ENCODE measurements at places on chromosomes 6 and 20.

GRCh38 chr20:2114127-2114959 is 12.7 kb downstream of the STK35 start:
- no peak for DNase-seq

DNA sequence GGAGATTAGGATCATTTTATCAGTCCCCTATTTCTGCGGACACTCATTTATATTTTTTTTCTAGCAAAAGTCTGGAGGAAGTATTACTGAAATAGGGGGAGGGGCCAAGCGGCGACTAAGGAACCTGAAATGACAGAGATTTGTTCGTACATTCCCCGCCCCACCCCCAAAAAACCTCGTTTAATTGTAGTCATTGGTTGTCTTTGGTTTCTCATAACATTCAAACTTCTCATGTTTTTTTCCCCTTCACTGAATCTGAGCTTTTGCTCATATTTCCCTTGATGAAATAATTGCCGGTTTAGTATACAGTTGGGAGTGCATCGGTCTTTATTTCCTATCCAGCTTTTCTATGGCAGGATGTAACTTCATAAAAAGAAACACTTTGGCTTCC is 768 bp upstream of the FYN start:
- DNase-seq: peak; percentile 31

- no peak for DNase-seq
Observed at GRCh38 chr6:5394280-5394679, 133.0 kb downstream of the FARS2 start.

DNA sequence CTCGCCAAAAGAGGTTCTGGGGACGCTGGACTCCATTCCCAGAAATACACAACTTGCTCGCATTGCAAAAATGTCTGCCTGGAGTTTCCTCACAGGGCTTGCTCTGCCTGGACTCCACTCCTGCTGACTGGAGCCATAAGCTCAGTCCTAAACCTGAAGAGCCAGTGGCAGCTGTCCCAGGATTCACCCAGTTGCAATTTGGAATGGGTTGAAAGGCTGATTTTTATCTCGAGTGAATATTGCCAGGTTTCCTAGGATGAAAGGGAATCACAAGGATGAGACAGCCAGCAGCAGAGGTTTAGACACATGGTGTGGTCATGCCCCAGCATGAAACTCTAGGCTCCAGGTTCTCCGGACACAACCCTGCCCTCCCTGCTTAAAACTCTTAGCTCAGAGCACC is 223.3 kb downstream of the BMP7 start:
- DNase-seq: no peak

DNA sequence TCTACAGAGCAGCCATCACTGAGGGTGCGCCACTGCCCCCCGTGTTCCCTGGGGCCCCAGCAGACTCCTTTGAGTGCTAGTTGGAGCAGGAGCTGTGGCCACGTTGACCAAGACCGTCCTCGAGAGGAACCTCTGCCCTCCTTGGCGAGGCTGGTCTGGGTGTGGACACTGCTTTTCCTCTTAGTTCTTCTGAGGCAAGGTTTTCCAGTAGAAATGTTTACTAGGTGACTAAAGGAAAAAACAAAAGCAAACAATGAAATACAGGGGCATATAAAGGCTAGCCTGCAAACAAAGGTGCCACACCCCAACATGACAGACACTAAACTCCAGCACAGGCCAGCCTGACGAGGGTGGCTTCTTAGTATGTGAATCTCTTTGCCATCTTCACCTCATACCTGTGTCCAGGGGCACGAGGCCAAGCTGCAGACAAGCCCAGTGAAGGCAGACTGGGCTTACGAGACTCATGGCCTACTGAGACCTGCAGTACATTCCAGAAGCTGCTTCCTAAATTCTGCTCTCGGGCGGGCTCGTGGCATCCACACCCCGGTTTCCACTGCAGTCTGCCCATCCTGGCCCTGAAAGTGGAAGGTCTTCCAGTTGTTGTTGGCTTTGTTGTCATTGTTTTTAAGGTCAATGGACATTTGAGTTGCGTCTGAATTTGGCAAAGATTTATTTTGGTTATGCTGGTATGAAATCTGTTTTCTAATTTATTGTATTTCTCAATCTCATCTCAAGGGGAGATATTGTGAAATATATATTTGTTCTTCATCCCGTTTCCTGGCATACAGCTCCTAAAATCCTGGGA is 39.2 kb downstream of the FAM50B start:
- DNase-seq: no peak

GRCh38 chr20:20930500-20930899 is 175.7 kb downstream of the LINC00237 start:
- no peak for DNase-seq

DNA sequence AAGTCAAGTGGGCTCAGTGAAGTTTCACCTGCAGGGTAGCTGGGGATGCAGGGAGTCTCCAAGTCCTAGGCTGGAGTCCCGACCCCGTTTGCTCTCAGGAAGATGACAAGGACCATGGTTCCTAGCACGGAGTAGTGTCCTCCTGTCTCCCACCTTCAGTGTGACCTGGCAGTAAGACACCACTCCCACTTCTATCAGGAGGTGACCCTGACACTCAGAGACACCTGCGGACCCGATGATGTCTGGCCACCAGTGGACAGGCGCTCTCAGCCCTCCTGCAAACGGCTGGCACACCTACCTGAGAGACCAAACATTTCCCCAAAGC is 1.1 kb downstream of the SOD2 start:
- DNase-seq: no peak

- no peak for DNase-seq
Observed at GRCh38 chr6:107657755-107658461, 166.2 kb downstream of the SCML4 start.

DNA sequence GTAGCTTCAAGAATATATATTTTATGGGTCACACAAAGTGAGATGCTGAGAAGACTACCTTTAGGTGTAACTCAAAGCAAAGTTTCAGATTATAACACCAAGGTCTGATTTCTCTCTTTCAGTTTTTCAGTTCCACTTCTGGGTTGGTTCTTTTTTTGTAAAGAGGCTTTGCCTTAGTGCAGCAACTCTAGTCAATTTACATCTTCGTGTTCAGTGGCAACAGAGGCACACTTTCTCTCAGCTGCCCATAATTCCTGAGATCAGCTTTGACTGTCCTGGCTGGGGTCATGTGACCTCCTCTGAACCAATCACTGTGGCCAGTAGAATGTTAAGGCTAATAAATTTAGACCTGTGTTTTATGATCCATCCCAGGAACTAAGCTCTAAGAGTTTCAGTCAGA is 120.2 kb downstream of the TINAG start:
- no peak for DNase-seq

DNA sequence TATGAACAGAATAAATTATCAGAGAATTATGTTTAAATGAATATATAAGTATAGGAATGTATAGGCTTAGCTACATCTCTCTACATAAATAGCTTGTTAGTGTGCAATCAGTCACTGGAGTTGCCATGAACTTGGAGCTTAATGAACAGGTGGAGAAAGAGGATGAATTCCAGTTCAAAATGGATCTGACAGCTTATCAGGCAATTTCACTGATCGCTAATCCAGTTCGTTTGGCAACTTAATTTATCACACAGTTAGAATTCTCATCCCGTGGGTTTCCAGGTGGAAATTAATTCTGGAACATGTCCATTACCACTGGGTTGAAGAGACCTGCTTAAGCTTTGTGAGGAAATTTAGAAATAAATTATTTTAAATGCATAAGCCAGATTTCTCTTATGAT is 118.1 kb downstream of the MACROD2 start:
- no peak for DNase-seq

DNA sequence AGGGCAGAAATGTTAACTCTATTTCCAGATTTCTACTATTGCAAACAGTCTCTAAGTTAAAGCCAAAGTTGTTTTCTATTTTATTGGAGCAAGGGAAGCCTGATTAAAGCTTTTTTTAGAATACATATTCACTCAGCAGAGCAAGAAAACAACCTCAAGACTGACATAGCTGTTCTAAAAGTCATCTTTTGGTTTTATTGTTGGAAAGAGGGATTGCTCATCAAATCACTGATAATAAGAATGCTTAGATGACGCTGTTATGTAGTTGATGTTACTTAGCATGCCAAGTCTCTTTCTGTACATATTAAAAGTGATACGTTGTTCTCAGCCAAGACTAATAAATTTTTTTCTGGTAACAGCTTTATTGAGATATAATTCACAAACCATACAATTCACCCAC is 172.6 kb upstream of the LAMA2 start:
- DNase-seq: no peak
